ENCODE measurements at places on chromosomes 1 and 21.

GRCh38 chr1:230828421-230828820 lies 39.9 kb downstream of the C1orf198 start:
- no peak for DNase-seq

- DNase-seq = no peak
These were observed 88.6 kb upstream of the HNRNPU start for GRCh38 chr1:244952940-244953339.

DNA sequence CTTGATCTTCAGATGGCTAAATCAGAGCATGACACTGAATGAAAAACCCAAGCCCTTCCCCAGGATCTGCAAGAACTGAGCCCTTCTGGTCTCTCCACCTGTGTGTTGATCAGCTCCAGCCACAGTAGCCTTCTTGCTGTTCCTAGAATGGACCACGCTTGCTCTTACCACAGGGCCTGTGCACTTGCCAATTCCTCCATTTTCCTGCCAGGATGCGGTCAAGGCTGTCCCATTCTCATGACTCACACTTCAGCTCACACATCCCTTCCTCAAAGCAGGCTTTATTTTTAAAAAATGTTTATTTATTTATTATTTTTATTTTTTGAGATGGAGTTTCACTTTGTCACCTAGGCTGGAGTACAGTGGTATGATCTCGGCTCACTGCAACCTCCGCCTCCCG lies 43.6 kb upstream of the GRHL3 start:
- DNase-seq = no peak

GRCh38 chr1:62159940-62160348 lies 34.7 kb upstream of the L1TD1 start:
- no peak for DNase-seq

DNA sequence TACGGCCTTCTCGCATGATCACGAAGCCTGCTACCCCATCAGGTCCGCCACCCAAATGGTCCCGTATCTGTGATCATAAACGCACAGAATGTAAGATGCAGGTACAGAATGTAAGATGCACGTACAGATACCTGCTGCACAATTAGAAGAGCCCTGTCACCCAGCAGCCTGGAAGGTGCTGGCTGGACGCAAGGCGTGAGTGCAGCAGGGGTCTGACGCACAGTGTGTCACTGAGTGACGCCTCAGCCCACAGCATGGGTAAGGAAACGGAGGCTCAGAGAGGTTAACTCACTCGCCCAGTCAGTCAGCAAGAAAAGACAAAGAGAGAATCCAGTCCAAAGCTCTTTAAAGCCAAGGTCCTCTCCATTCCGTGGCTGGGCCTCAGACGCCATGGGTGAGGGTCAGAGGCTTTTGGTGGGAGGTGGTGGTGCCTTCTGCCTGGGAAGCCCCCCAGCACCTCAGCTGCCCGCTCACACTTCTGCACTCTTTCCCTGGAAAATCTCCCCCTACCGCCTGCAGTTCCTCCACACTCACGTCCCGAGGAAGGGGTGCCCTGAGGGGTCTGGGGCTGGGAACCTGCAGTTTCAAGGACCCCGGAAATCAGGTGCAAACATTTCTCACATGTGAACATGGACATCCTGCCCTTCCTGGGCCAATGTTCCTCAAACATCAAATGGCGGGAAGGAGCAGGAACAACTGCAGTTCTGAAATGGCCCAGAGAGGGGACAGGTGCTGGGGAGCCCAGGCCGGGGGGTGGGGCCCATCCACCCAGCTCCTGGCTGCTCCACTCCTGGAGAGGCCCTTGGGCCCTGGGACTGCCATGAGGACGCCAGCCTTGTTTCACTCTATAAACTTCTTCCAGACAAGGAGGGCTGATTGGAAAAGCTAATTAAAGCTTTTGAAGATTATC lies 59.4 kb downstream of the SLC66A1 start:
- DNase-seq = no peak

DNA sequence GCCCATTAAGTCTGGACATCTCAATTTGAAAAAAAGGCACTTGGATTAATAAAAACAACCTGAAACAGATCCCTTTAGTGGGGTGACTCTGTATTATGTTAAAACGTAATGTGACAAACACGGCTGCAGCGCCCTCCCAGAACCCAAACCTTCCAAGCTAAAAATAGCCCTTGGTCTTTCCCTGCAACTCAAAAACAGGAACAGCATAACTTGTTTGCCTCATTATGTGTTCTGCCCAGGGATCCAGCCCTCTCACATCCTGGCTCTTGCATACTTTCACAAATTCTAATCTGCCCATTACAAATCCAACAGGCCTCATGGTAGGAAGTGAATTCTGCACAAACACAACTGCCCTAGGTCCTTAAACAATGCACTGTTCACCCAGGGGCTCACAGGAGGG lies 94.7 kb upstream of the GADD45A start:
- DNase-seq = no peak

Measured in GDM1 (cell line).